ENCODE measurements at places on chromosomes 6 and 20.

- no peak for DNase-seq
Measured at GRCh38 chr6:124054034-124054433, 250.4 kb downstream of the NKAIN2 start.

GRCh38 chr6:111925296-111925695, 52.0 kb upstream of the FYN start:
- peak; percentile 46 for DNase-seq

DNA sequence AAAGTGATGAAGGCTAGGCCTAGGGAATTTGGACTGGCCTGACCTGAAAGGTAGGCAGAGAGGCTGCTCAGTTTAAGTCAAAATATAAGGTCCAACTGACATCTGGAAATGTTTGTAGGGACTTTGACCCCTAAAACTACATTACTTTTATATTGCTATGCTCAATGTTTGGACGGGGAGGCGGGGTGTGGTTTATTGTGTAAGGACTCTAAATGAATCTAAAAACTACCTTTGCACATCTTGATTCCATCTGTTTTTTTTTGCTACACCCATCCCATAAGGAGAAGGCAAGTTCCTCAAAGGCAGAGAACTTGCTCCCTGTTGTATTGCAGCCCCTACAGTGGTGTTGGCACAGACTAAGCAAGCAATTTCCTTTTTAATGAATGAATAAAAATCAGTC, 227.1 kb downstream of the HACE1 start:
- DNase-seq, result no peak

DNA sequence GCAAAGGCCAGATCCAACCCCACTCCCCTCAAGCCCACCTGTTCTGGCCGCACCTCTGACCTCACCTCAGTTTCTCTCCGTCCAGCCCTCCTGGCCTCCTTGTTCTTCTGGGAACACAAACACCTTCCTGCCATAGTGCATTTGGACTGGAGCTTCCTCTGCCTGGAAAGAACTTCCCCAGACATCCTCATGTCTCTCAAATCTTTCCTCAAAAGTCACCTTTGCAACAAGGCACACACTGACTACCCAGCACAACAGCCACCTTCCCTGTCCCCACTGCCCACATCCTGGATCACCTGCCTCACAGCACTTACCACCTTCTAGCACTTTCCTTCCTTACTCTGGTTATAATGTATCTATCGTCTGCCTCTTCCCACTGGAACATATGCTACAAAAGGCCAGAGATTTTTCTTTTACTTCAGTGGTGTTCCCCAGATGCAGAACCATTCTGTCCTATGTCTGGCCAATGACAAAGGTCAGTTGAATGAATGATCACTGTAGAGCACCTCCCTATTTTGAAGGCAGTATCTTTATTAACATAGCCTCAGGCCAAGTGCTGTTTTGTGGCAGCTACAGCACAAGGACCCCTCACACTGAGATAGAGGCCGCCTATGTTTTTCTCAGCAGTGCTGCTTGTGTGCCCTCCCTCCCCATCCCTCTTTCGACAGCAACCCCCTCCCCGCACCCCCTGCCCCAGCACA, 4.1 kb downstream of the HLA-B start:
- peak; percentile 29 for DNase-seq

GRCh38 chr20:52494244-52494643, 302.7 kb upstream of the ZFP64 start:
- peak; percentile 82 for DNase-seq

DNA sequence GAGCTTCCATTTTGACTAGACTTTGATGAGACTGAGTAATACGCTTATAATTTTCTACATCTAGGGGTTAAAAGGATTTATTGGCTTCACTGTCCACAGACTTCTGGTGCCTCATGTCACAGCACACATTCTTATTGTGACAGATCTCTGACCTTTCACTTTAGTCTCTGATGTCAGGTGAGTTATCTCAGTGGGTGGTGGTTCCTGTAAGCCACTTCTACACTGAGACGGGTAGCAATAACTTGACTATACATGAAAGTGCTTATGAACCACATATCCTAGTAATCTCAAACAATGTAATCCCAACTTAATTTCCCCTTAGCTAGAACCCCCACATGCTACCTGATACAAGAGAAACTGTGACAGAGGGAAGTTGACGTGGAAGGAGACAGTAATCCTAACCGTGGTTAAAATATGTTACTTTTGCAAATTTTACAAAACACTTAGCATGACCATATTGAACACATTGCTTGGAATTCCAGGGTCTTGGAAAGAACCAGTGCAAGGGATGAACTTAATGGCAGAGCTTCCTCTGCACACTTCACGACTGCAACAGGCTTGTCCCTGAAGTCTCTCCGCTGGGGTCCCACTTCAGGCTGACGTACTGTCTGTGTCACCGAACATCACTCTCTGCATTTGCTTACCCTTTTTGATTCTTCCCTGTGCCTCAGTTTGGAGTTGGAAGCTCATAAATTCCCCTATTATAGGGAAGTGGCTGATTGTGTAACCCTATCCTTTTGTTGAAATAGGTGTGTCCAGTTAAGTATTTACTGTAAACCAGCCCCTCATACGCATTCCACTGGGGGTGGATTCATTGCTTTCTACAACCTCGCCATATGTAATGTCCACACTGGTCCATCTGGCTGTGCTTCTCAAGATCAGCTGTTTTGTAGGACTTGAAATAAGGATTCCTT, 6.4 kb upstream of the TRIM40 start:
- DNase-seq, result no peak

DNA sequence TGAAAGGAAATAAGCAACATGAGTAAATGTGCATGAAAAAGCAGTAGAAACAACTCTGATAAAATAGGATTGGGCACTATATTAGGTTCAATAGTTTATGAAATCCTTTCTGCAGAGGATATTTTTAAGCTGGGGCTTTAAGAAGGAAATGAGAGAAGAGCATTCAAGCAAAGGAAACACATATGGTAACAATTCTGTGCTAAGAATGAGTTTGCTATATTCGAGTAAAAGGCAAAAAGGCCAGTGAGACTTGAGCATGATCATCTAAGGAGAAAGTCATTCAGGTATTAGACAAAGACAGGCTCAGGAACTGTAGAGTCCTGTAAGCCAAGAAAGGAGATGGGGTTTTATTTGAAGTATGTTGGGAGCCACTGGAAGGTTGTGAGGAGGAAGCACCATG, 387.1 kb upstream of the FLRT3 start:
- no peak for DNase-seq

DNA sequence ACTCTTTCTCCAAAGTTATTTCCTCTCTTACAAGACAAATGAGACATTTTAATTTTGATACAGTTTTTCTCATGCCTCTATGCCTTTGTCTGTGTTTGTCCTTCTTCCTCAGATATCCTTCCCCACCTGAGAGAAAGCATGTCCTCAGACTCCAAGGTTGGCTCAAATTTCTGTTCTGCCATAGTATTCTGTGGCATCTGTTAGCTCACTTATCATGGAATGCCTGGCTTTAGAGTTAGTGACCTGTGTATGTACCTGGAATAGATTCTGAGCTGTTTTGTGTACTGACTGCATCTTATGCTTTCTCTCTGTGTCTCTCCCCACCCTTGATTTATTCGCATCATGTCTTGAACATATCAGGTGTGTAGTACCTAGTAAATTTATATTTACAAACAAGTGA, 90.0 kb downstream of the CENPW start:
- DNase-seq, result no peak

DNA sequence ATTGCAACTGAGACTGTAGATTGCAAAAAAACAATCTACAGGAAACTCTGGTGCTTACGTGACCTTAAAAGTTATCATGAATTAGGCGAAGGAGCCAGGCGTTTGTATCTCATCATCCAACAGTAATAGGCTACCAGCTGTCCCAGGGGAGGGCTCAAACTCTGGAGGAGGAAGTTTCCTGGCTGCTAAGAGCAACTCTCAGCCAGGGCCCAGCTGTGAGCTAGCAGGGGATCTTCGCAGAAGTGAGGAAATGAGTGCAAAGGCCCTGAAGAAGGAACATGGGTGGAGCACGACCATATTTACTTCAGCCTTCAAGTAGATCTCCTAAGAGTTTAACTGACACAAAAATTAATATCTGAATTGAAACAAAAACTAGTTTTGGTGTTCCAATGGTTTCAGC, 686.9 kb upstream of the MAP3K7 start:
- DNase-seq, result no peak

- no peak for DNase-seq
Measured at GRCh38 chr6:98842342-98843180, 8.2 kb downstream of the POU3F2 start.

GRCh38 chr20:58238490-58238889, 10.0 kb upstream of the ANKRD60 start:
- DNase-seq, result no peak

DNA sequence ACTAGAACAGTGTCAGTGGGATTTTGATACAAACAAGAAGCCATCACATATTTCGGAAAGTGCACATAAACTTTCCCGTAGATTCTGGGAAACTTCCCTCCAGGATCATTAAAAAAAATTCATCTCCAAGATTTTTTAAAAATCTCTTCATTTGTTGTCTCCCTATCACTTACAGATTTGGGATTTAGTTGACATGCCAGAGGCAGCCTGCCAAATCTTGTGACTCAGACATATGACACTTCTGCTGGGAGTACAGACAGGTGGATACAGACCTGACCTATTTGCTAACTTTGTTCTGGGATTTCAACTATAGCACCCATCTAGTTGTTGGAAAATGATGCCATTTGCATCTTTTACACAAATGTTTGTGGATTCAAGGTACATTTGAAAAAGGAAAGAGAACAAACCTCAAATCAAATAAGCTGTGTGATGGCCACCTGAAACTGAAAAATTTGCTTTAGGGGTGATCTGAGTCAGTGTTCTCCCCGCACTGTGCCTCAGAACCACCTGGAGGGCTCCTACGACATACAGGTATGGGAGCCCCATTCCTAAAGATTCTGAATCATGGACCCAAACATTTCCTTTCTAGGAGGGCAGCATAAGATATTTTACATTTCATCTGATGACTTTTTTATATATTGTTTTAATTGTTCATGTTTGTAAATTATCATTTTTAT, 21.9 kb upstream of the CD2AP start:
- DNase-seq, result no peak

GRCh38 chr6:71033171-71033570, 76.3 kb upstream of the B3GAT2 start:
- no peak for DNase-seq

- DNase-seq, result no peak
Measured at GRCh38 chr6:68458447-68458846, 176.6 kb upstream of the ADGRB3 start.

DNA sequence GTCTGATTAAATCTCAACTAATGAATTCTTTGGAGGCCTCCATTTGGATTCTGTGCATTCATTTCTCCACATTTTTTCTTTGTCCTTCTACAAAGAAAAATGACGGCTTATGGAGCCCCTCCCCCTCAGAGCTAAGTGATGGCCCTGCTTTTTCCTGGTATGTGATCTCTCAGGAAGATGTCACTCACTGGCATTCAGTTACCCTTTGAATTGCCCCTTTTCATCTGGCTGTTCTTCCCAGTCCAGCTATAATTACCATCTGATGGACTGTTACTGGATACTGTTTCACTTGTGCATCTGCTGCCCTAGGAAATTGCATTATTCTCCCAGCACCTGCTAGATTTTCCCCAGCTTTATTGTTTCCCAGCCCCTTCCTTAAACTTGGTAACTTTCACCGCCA, 151.9 kb downstream of the CFAP61 start:
- DNase-seq, result no peak

DNA sequence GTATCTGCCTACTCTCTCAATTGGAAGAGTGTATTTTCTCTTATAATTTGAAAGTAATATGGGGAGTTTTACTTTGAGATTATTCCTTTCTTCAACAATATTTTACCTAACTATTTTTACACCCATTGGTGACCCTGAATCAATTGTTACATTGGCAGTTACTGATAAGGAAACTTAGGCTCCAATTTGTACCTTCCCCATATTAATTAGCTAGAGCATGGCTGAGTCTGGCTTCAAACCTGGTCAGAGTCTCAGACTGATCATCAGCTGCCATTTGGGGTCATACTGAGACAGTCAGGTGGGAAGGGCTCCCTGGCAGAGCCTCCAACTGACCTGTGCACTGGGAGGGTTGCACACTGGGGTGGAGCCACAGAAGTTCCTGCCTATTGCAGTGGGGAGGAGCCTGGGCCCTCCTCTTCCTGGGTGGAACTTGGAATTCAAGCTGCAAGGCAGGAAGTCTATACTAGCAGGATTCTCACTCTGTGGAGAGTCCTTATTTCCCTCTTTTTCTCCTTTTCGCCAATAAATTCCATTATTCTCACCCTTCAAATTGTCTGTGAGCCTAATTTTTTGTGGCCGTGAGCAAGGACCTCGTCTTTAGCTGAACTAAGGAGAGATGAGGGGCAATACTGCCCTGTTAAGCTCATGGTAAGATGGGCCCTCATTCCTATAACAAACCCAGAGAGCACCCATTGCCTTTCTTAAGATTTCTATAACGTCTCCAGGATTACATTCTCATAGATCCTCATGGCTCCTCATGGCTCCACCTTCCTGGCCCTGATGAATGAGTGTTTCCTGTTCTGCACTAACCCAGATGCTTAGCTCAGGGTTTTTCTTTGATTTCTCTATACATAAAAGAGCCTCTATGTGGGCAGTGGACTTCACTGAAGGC, 285.1 kb downstream of the ADGB start:
- DNase-seq, result no peak

DNA sequence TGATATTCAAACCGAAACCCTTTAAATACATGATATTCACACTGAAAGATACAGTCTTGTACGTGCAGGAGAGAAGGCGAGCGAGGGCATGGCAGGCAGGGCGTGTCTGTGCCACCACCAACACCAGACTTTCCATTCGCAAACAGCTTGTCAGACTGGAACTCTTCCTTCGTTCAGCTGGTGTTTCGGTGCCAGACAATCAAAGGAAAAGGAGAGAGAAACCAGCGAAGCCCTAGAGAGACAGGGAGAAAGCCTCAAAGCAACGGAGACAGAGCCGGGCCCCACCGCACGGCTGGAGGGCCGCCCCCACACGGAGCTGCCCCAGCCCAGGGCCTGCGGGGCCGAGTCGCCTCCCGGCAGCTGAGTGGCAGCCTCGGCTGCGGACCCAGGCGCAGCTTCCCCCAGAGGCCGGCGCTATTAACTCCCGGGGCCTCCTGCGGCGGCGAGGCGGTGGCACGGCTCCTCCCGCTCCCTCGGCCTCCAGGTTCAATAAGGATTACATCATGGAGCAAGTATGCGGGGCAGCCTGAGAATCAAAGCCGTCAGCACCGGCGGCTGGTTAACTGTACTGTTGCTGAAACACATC, 32.1 kb upstream of the NR2E1 start:
- peak; percentile 57 for DNase-seq

DNA sequence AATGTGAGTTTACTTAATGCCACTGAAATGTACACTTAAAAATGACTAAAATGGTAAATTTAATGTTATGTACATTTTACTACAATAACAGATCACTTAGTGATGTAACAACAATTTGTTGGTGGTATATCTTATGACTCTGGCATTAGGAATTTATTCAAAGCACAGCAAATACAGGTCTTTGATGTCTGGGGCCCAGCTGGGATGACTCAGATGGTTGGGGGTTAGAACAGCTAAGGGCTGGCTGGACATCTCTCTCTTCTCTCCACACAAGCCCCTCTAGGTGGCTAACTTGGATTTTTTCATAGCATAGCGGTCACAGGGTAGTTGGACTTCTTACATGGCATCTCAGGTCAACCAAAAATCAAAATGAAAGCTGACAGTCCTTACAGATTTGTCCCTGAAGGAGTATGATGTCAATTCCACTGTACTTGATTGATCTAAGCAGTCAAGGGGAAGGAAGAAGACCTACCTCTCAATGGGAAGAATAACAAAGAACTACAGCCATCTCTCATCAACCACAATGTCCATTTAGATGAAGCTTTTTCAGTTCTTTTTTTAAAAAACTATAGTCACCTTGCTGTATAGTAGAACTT, 37.5 kb upstream of the LCA5 start:
- DNase-seq, result no peak
